NCI-H774 (cell line): ENCODE measurements at places on chromosomes 12 and 14.

- no peak for DNase-seq
These were observed 22.3 kb upstream of the MED13L start for GRCh38 chr12:116299665-116300328.

DNA sequence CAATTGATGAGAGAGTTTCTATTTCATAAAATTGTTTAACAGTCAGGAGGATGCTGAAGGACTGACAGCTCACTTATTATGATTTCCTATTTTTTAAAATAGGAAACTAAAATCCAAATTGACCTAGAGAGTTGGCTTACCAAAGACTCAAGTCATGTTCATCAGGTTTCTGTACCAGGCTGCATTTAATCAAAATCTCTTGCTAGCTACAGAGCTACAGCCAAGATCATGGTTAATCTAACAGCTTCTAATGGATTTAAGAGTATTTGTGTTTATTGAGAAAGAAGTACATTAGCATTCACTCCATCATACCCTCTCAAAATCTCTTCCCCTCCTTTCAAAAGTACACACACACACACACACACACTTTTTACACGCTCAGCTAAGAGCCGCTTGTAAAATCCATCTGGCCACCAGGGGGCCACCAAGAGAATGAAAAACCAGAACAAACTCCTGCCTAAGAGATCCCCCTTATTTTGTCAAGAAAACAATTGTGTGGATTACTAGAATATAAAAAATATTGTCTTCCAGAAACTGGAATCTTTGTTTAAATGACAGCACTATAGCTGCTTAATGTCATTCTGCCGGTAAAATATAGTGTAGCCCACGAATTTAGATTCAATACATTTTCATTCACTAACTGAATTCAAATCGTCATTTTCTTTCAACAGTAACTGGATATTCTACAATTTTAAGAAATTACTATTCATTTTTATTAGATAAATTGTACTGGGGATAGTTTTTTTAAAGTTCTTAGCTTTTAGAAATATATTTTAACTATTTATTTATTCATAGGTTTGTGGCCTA lies 334.0 kb downstream of the BTG1 start:
- DNase-seq = peak; percentile 24

GRCh38 chr12:80794551-80794950 lies 77.8 kb downstream of the MYF5 start:
- no peak for DNase-seq

GRCh38 chr14:76958980-76959710 lies 69.4 kb downstream of the IRF2BPL start:
- DNase-seq = no peak

DNA sequence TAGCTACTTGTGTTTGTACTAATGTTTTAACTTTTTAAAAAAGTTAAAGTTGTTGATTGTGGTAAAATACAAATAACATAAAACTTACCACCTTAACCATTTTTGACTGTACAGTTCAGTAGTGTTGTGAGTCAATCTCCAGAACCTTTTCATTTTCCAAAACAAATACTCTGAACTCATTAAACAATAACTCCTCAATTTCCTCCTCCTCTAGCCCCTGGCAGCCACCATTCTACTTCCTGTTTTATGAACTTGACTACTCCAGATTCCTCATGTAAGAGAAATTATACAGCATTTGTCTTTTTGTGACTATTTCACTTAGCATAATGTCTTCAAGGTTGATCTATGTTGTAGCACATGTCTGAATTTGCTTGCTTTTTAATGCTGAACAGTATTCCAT lies 299.1 kb upstream of the AMIGO2 start:
- no peak for DNase-seq

DNA sequence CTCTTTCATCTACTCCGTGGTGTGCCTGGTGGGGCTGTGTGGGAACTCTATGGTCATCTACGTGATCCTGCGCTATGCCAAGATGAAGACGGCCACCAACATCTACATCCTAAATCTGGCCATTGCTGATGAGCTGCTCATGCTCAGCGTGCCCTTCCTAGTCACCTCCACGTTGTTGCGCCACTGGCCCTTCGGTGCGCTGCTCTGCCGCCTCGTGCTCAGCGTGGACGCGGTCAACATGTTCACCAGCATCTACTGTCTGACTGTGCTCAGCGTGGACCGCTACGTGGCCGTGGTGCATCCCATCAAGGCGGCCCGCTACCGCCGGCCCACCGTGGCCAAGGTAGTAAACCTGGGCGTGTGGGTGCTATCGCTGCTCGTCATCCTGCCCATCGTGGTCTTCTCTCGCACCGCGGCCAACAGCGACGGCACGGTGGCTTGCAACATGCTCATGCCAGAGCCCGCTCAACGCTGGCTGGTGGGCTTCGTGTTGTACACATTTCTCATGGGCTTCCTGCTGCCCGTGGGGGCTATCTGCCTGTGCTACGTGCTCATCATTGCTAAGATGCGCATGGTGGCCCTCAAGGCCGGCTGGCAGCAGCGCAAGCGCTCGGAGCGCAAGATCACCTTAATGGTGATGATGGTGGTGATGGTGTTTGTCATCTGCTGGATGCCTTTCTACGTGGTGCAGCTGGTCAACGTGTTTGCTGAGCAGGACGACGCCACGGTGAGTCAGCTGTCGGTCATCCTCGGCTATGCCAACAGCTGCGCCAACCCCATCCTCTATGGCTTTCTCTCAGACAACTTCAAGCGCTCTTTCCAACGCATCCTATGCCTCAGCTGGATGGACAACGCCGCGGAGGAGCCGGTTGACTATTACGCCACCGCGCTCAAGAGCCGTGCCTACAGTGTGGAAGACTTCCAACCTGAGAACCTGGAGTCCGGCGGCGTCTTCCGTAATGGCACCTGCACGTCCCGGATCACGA lies 2.2 kb downstream of the SSTR1 start:
- DNase-seq = no peak

- no peak for DNase-seq
These were observed 50.3 kb downstream of the DAO start for GRCh38 chr12:108930155-108930554.

GRCh38 chr14:67423424-67423823 lies 11.5 kb upstream of the PLEK2 start:
- DNase-seq = no peak

GRCh38 chr12:77742631-77743030 lies 88.1 kb upstream of the NAV3 start:
- peak; percentile 21 for DNase-seq

- DNase-seq = peak; percentile 53
These were observed 46.3 kb downstream of the PPHLN1 start for GRCh38 chr12:42372154-42372791.

DNA sequence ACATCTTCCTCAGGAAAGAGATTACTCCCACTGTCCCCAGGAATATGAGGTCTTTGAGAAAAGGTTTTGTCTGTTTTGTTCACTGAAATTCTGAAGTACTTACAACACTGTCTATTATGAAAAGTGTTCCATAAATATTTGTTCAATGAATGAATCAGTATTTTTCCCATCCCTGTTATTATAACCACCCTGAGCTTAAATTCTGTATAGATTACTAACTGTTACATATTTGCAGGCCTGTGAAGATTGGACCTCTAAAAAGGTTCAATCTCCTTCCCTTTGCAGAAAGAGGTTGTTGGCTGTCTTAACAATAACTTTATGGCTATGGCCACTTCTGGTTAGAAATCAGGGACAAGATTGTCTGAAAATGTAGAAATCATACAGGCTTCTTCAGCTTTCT lies 174.5 kb upstream of the NPAS3 start:
- no peak for DNase-seq

GRCh38 chr12:96099421-96099820 lies 64.0 kb upstream of the LTA4H start:
- DNase-seq = no peak

- DNase-seq = no peak
These were observed 329.6 kb downstream of the TMTC2 start for GRCh38 chr12:83016218-83016835.

DNA sequence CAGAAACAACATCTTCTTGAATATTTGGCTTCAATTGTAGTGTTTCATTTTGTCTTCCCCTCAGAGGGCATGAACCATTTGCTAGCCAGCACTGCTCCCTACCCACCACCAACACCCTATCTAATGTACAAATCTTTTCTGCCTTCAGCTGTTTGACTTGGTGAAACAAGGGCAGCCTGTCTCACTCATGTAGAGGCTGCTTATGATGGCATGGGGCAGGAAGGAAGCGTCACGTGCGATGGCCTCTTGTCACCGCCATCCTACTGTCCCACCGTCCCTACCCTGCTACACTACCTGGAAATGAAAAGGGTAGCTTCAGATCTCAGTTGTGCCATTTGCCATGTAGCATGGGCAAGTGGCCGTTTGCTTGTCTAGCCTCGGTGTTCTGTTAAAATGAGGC lies 29.9 kb upstream of the LRTM2 start:
- no peak for DNase-seq

- DNase-seq = no peak
These were observed 102.6 kb upstream of the MED13L start for GRCh38 chr12:116380108-116380507.

DNA sequence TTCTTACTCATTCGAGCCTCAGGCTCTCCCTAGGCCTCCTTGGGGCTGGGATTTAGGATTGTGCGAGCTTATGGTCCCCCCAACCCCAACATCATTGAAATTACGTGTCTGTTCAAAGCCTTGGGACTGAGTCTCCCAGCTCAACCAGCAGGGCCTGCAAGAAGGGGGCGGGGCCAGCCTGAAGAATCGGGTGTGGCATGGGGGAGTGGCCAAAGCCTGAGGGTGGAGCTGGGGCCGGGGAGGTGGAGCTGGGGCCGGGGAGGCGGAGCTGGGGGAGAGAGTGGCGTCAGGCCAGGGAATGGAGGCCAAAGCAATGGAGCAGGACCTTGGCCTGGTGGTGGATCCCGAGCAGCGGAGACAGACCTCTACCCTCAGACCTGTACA lies 24.3 kb upstream of the HSPB8 start:
- DNase-seq = no peak

DNA sequence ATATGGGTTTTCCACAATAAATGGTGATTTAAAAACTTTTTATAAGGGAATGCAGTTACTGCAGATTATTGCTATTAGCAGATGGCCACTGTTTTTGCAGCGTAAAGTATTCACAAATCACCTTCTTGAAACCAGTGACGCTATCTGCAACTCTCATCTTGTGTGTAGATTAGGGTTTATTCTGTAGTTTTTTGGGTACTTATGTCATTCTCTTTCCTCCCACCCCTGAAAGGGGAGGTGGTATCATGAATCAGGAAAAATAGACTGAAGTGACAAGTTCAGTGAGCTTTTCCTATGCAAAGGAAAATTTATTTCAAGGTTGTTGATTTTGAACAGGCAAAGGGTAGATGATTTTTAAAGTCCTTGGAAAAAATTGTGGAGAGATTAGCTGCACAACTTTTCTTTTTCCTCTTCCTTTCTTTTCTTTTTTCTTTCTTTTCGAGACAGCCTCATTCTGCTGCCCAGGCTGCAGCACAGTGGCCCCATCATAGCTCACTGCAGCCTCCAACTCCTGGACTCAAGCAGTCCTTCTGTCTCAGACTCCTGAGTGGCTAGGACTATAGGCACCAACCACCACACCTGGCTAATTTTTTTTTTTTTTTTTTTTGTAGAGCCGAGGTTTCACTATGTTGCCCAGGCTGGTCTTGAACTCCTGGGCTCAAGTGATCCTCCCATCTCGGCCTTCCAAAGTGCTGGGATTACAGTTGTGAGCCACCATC lies 1.6 kb downstream of the FRS2 start:
- DNase-seq = no peak

GRCh38 chr14:102323102-102323501 lies 3.6 kb downstream of the ZNF839 start:
- DNase-seq = no peak

- DNase-seq = no peak
These were observed 35.2 kb downstream of the SLC6A12 start for GRCh38 chr12:178829-179109.

- DNase-seq = no peak
These were observed 23.9 kb upstream of the NAP1L1 start for GRCh38 chr12:76108356-76108755.

GRCh38 chr12:58416236-58416635 lies 474.9 kb downstream of the ATP23 start:
- no peak for DNase-seq

- DNase-seq = peak; percentile 81
These were observed 241.0 kb upstream of the ATP2B1 start for GRCh38 chr12:89949457-89950195.

DNA sequence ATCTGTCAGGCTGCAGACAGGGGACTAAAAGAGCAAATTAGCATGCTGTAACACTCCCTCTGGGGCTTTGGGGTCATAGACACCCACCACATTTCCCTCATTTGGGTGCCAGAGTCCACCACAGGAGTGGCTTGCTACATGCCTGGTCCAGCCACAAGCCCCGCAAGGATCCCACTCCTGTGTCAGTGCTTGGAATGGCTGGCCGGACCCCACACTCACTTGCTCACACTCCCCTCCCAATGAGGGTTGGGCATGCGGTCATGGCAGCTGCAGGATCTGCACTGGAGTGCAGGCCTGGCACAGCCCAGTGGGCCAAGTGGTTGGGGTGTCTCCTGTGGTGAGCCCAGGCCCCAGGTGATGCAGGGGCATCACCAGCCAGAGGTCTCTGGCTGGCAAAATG lies 59.9 kb downstream of the TSPAN19 start:
- DNase-seq = no peak

DNA sequence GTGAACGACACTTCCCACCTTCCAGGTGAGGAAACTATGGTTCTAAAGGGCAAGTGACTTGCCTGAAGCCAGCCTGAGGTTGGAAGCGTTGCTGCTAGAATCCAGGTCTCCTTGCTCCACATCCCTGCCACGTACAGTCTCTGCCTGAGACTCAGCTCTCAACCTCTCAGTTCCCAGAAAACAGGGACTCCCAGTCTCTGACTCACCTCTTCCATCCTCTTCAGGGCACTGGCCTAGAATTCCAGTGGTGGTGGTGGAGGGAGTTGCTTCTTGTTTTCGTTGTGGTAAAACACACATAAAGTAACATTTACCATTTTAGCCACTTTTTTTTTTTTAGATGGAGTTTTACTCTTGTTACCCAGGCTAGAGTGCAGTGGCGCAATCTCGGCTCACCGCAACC lies 7.3 kb downstream of the GPR68 start:
- no peak for DNase-seq

- DNase-seq = no peak
These were observed 224.3 kb upstream of the AMIGO2 start for GRCh38 chr12:47303995-47304560.

- no peak for DNase-seq
These were observed 57.9 kb downstream of the SLC38A1 start for GRCh38 chr12:46210873-46211439.

- DNase-seq = no peak
These were observed 759.9 kb upstream of the FLRT2 start for GRCh38 chr14:84770030-84770429.

DNA sequence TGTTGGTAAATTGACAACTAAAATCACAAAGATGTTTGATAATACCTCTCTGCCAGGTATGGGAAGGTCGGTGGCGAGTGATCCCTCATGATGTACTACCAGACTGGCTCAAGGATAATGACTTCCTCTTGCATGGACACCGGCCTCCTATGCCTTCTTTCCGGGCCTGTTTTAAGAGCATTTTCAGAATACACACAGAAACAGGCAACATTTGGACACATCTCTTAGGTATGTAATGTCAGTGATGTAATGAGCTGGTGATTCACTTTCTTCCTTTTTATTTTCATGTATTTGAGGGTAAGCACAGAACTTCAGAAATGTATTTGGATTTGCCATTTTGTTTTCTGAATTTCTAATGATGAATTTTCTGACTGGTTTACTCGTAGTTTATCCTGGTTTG lies 42.6 kb upstream of the LRTM2 start:
- no peak for DNase-seq
